Central memory CD4-positive, alpha-beta T cell (primary cell): ENCODE measurements at places on chromosomes 11 and 22.

GRCh38 chr11:10667521-10667885, 26.1 kb downstream of the IRAG1 start:
- DNase-seq, result no peak

DNA sequence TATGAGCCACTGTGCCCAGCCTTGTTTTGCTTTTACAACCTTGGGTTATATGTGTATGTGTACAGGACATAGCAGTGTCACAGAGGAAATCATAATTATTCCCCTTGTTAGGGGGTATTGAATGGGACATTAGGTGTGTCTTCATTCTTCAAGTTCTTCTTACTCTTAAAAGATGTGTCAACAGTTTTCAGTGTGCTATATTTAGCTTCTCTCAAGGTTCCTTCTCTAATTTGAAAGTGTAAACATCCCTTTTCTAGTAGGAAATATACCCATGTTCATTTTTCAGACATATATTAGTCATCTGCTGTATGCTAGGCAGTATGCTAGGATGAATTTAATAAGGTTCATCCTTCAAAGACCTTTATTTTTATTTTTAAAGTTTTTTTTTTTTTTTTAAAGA, 17.1 kb downstream of the PCF11 start:
- DNase-seq, result no peak

DNA sequence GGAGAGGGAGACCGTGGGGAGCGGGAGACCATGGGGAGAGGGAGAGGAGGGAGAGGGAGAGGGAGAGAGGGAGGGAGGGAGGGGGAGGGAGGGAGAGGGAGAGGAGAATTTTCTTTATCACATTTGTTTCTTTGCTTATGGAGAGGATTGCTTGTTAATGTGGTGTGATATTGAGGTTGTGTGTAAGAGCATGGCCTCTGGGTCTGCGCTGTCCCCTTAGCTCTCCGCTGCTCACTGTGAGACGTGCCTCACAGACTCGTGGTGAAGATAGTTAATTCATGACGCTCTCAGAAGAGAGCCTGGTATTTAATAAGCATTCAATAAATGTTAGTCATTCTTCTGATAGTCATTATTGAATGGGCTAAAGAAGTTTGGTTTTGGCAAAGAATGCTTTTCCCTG, 26.2 kb downstream of the PPFIA1 start:
- DNase-seq, result no peak

GRCh38 chr11:71240865-71241691, 11.3 kb downstream of the SHANK2 start:
- no peak for DNase-seq

DNA sequence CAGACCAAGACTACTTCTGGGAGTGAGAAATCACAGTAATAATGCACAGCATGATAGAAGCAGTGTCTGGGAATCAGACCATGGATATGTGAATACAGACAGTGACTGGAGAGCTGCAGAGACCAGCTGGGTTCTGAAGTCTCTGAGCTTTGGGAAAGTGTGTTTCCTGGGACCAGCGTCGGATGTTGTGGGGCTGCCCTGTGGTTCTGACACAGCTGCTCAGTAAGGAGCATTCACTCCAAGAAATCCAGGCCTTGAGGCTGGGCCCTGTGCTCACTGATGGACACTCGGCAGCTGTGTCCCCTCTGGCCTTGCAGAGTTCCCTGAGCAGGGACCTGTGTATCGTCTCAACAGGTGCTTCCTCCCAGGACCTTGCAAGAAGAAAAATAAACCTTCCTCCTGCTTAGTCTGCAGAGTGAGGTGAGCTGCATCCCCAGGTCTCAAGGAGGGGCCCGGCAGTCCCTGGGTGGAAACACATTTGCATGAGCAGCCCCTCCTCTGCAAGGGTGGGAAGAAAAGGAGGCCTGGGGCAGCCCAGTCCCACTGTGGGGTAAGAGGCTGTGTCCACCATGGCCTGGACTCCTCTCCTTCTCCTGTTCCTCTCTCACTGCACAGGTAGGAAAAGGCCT, 107.9 kb downstream of the VPREB1 start:
- no peak for DNase-seq

DNA sequence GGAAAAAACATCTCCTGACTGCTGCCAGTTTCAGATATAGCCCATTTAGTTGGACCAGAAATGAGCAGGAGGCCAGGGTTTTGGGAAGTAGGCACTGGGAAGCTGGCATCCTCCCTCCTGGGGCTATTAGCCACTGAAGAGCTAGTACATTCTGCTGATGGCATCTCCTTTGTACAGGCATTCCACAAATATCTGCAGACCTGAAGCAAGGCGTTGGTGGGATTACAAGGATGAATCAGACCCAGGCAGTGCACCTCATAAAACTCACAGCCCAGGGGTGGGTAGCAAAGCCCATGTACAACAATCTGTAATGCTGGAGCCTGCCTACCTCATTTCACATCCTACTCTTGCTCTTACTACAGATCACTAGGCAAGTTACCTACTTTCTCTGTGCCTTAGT, 27.5 kb upstream of the POU2AF1 start:
- no peak for DNase-seq

GRCh38 chr11:69499186-69499917, 17.9 kb downstream of the LINC01488 start:
- no peak for DNase-seq

DNA sequence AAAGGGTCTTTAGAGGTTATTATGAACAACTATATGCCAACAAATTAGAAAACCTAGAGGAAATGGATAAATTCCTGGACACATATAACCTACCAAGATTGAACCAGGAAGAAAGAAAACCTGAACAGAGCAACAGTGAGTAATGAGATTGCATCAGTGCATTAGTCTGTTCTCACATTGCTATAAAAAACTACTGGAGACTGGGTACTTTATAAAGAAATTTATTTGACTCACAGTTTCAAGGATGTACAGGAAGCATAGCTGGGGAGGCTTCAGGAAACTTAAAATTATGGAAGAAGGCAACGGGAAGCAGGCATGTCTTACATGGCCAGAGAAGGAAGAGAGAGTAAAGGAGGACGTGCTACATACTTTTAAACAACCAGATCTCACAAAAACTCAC, 70.8 kb upstream of the GNAZ start:
- DNase-seq, result no peak

DNA sequence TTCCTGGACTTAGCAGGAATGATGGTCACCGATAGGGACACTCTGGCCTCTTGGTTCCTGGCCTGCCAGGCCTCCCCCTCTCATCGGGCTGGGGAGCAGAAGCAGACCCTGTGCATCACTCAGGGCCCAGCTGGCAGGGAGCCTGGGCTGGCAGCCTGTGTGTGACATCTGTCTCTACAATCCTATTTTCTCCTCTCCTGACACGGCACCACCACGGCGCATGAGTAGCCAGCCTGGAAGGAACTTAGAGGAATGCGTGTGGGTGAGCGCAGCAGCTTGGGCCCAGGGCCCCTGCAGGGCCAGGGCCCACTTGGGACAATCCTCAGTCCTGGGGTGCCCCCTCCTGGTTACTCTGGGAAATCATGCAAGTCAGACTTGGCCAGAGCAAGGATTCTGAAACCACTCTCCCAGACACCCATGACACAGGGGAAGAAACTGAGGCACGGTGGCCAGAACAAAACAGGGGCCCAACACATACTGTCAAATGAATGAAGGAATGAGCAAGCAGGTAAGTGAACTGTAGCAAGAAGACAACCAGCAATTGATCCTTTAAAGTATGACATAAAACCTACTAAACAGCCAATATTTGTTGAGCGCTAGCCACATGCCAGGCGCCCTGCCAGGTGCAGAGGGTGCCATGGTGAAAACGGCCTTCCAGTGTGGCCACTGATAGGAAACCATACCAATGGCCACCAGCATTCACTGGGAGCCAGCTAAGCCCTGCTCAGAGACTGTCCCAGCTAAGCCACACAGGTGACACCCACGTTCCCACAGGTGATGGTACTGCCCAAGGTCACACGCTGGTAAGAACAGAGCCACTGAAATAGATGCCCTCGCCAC, 13.3 kb downstream of the RSPH14 start:
- peak; percentile 57 for DNase-seq

GRCh38 chr11:11135820-11136476, 217.1 kb downstream of the CSNK2A3 start:
- no peak for DNase-seq

DNA sequence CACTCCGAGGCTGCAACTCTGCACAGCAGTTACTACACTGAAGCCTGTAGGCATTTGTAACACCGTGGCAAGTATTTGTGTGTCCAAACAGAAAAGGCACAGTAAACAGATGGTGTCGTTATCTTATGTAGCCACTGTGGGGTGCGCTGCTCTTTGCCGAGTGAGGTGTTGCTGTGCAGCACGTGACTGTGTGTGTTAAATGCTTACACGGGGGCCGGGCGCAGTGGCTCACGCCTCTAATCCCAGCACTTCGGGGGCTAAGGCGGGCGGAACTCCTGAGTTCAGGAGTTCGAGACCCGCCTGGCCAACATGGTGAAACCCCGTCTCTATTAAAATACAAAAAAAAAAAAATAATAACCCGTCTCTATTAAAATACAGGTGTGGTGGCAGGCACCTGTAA, 11.5 kb downstream of the ZBED4 start:
- no peak for DNase-seq

- DNase-seq, result no peak
Measured at GRCh38 chr22:29617922-29618629, 14.6 kb downstream of the NF2 start.

GRCh38 chr11:33913991-33914390, 22.1 kb upstream of the LMO2 start:
- no peak for DNase-seq

DNA sequence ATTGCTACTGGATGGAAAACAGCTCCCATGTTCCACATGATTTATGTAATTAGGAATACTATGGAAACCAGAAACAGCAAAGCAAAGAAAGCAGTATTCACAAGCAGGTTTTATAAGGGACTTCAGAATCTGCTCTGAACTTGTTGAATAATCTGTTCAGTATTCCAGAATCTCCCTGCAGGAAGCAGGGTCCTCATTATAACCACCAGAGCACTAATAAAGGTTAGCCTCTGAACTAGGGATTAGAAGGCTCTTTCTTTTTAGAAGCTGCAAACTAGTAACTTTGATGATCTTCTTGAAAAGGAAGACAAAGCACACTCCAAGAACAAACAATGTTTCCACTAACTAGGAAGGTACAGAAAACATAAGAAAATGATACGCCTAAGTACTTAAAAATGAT, 125.8 kb downstream of the DCDC1 start:
- DNase-seq, result no peak

DNA sequence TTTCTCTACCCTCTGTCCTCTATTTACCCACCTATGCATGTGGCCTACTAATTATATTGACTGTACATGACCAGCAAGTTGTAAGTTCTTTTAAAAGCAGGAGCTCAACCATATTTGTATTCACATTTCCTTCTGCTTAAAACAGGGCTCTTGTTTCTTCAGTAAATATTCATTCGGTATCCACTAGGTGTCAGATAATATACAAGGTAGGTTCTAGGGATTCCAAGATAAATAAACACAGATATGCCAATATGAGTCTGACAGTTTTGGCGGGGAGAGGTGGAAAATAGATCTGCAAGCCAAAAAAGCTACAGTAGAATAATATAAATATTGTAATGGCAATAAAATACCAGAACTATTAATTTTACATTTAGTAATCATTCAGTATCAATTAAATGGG, 15.3 kb upstream of the RAB30 start:
- no peak for DNase-seq

DNA sequence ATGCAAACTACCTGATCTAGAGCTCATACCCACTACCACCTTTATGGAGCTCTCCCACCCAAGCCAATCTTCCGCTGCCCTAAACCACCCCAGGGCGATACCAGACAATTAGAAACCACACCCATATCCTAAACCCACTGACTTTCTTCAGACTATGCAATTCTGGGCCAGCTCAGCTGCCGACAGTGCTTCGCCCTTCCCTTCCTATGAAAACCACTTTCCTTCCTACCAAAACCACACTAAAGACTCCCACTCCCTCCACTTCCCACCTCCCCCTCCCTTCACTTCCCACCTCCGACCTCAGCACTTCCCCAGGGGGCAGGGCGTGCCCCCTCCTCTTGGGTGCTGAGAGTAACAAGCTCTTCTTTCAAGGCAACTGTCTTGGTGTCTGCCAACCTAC, 25.1 kb downstream of the B3GAT1 start:
- no peak for DNase-seq

DNA sequence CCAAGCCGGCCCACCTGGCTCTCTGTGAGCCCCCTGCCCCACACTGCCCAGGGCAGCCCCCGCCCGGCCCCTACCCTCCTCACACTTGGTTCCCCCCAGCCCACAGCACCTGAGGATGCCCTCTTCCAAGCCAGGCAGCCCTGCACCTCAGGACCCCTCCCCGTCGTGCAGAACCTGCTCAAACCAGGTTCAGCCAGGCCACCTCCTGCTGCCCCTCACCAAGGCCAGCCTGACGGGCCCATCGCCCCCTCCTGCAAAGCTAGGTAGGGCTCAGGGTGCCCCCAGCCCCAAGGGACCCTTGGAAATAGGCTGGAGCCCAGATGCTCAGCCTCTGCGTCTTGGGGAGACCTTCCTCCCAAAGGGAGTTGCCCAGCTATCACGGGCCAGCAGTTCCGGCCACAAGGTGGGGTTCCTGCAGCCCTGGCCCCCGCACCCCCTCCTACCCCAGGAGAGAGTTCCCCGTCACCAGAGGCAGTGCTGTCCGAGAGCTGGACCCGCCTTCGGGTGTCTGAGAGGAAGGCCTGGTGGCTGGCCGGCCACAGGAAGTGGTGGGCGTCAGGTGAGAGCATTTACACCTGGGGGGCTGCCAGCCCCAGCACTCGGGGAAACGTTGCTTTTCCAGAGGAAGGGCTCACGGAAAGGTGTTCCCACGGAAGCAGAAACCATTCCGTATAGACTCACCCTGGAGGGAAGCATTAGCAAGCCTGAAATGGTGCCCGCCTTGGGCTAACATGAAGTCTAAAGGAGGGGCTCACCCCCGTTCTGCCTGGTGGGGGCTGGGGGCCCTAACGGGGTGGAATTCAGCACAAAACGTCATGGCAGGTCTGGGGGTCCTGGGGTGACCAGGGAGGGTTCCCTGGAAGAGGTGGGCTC, 3.2 kb upstream of the SYT8 start:
- no peak for DNase-seq

GRCh38 chr11:67280341-67280787, 8.7 kb upstream of the ANKRD13D start:
- no peak for DNase-seq

- no peak for DNase-seq
Measured at GRCh38 chr11:12159351-12160099, 49.1 kb downstream of the MICAL2 start.

DNA sequence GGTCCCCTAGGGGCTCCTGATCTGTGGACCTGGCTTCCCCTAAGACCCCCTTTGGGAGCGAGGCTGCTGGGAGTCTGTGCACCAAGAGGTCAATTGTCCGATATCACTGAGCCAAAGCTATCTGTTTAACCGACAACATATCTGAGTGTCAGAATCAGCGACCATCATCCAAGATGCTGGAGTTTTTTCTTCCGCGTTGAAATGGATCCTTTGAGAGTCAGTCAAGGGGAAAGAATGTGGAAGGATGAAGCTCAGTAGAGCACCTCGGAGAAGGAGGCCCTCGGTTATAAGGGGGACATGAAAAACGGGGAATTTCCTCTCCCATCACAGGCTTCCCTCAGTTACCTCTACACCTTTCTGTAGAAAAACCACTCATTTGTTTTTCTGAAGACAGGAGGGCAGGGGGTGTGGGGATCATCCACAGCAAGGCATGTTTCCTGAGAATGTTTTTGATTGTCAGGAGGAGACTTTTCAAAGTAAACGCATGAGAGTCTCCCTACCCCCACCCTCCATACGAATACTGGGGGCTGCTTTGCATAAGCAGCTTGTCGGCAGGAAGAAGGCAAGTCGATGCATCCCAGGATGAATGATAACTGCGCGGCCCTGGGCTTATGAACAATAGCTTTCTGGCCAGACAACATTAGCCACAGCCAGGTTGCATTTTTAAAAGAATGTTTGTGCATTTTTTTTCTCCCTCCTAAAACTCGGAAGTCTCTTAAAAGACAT, 37.7 kb upstream of the CCND1 start:
- no peak for DNase-seq
